Stimulated activated CD8-positive, alpha-beta memory T cell treated with anti-CD3 and anti-CD28 coated beads, Interleukin-4, amount 100 ng/mL, for 1 hour (primary cell): ENCODE measurements at places on chromosomes 12 and 14.

- DNase-seq, result peak; percentile 58
These were observed 14.2 kb upstream of the CALM1 start for GRCh38 chr14:90382491-90383125.

DNA sequence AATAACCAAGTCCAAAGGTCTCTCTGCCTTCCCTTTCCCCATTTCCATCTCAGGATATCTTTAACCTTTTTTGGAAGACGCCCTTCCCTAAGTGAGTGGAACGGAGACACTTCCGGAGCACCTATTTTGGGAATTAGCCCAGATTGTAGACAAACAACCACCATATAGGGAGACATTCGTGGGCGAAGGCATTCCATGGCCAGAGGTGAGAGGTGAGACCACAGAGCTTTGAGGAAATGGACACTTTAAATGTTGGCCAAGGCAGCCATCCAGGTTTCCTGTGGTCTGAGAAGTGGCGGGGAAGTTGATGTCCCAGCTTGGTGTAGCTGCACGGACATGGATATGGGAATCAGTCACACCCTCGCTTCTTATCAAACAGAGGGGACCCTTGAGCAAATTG, 69.4 kb upstream of the BDKRB2 start:
- DNase-seq, result no peak

DNA sequence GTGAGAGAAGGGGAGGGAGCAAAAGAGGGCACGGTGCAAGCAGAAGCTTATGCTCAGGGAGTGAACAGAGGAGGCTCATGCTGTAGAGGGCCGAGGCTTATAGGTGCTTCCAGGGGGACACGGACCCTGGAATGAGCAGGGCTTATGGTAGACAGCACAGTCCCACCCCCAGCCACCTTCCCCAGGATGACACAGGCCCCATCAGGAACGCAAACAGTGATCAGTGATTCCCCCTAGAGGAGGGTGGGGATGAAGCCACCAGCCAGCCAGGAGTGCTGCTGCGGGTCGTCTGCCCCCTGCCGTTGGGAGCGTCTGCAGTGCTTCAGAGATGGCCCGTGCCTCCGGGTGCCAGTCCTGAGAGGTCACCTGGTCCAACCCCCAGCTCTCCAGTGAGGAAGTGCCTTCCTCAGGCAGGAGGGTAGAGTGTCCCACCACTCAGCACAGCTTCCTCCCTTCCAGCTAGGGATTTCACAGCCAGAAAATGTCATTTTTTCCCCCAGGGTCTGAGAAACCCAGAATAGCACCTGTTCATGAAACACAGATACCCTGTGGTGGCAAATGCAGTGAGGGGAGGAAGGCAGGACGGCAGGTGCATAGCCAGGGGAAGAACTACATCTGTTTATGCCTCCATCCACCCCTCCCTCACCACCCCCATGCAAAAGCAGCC, 60.7 kb downstream of the SLC6A12 start:
- DNase-seq, result peak; percentile 9

DNA sequence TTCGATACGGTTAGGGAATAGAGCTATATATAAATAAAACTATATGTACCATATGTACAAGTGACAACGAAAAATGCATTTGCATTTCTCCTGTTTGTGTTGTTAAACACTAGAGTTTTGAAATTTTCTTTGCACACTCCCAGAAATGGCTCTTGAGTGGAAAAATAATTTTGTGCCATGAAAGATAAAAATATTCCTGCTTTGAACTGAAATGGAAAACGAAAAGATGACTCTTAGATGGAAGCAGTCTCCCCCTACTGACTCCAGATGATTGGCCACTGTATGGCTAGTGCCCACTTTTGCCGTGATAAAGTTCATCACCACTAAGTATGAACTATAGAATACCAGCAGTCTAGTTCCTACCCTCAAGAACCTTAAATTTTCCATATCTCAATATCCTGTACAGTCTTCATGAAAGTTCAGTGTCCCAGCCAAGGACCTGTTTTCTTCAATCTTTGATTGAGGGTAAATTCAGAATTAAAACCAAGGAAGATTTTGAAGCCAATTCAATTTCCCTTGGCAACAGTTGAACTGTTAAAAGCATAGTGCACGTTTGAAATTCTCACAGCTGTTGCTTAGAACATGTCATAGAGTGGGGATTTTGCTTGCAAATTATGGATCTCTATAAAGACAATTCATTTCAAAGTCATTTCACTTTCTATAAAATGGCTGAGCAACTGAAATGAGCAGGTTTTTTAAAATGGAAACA, 1.6 kb upstream of the PPP2R5E start:
- no peak for DNase-seq

GRCh38 chr12:114090211-114090610, 124.1 kb upstream of the RBM19 start:
- no peak for DNase-seq

DNA sequence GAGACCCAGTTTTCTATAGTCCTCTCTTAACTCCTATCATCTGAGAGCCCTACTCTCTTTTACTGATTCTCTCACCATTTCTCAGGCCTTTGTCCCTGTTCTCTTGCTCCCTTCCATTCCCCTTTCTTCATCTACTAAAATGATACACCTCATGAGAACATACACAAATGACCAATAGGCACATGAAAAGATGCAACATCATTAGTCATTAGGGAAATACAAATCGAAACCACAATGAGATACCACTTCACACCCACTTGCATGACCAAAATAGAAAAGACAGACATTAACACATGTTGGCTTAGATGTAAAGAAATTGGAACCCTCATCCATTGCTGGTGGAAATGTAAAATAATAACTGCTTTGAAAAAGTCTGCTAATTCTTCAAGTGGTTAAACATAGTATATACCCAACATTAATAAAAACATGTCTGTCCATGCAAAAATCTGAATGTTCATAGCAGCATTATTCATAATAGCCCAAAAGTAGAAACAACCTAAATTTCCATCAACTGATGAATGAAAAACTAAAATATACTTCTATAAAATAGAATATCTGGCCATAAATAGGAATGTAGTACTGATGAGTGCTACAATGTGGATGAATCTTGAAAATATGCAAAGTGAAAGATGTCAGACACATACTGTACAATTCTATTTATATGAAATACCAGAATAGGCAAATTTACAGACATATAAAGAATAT, 66.0 kb downstream of the DENND5B start:
- no peak for DNase-seq

GRCh38 chr14:81170829-81171195, 49.9 kb downstream of the GTF2A1 start:
- no peak for DNase-seq

DNA sequence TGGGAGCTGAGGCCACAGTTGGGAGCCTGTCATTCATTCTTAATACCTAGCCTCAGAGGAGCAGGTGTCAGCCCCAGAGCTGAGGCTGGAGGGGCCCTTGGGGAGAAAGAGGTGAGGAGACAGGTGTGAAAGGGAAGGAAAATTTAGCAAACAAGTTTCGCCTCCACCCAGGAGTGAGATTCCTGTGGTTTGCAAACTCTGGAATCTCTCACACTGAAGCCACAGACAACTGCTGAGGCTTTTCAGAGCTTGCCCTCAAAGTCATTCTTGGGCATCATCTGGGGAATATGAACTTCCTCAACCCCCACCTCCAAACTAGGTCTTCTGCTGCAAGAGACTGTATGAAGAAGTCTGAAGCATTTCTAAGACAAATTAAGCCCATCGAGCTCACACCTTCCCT, 589.5 kb upstream of the TBX3 start:
- no peak for DNase-seq

- DNase-seq, result peak; percentile 22
These were observed 114.8 kb downstream of the PLXNC1 start for GRCh38 chr12:94263011-94263811.

DNA sequence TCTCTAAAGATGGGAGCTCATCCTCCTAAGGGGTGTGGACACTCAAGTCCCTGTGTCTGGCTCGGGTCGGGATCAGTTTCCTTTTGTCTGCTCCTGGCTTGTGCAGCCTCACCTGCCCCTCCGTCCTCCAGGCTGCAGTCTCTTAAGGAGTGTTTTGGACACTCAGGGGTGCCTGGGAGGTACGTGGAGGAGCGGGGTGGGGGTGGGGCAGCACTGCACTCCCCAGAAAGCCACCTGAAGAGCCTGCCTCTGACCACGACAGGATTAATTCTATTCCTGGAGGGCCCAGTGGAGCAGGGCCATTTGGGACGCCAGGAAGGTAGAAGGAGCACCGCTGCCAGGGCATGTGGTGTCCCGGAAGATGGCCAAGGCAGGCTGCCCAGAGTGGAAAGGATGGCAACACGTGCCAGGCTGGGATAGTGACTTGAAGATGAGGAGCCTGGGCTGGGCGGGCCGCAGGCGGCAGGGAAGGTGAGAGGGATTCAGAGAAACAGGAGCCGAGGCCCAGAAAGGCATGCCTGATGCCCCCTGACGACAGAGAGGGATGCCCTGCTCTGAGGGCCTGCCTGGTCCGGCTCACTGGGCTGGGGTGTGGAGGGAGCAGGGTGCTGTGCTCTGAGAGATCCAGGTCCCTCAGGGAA, 14.8 kb upstream of the LRTM2 start:
- no peak for DNase-seq

DNA sequence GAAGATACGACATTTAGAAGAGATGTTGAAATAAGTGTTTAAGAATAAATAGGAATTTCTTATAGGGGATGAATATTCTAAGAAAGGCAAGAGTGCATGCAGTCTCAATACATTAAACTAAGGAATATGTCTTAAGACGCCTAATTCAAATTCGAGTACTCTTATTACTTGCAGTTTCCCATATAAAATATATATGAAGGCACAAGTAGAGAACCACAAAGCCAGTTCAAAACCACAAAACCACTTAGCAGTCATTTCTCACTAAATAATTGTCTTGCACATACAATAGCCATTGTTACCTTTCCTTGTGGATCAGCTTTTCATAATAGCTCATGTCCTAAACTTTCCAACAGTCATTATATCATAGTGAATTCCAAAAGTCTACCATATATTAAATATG, 91.0 kb upstream of the MON2 start:
- no peak for DNase-seq

GRCh38 chr14:20657216-20658211, 16.0 kb upstream of the OR6S1 start:
- no peak for DNase-seq

DNA sequence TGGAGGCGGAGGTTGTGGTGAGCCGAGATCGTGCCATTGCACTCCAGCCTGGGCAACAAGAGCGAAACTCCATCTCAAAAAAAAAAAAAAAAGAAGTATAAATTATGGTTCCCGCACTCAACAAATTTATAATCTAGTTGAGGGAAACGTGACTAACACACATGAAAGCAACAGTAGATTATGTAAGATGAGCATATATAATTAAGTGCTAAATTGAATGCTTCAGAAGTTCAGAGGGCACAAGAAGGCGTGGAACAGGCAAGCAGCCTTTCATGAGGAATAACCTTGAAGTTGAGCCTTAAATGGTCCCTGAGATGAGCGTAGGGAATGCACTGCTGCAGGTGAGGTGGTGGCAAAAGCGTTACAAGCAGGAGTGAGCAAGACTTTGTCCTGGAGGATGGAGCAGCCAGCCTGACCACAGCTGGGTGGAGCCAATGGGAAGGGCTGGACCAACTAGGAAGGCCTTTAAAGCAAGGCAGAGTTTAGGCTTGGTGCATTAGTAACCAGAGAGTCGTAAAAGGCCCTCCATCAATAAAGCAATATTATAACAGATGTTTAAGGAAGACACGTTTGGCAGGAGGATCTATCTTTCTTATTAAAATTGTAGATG, 30.6 kb upstream of the TUBA1A start:
- DNase-seq, result no peak

DNA sequence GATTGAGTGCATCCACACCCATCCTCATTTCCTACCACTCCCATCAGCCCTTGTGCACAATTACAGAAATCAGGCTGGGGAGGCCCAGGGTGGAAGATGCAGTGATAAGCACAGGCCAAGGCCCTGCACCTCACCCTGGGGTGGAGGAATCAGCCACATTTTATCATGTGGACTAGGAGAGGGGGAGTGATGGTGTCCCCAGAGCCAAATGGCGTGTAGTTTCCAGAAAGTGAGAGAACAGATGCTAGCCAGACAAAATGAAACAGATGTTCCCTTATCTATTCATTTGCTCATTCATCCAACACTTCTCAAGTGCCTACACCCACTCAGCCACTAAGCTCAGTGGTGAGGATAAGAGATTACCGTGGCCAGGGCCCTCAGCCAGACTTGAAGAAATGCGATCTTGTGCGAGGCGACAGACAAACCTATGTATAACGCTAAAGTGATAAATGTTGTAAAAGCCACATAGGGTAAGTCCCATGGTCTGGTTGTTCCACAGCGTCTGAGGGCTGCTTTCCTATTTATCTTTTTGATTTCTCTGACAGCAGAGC, 93.6 kb downstream of the STAB2 start:
- DNase-seq, result no peak

GRCh38 chr12:114661245-114661644, 22.7 kb downstream of the TBX3 start:
- DNase-seq, result no peak

- no peak for DNase-seq
These were observed 12.3 kb downstream of the ABCD4 start for GRCh38 chr14:74290415-74290814.

GRCh38 chr12:108410689-108411088, 71.6 kb upstream of the CMKLR1 start:
- no peak for DNase-seq

- no peak for DNase-seq
These were observed at the start of gene KRT80 for GRCh38 chr12:52191841-52192791. KRT80 (minus strand) TSS chr12:52192014; CDS start chr12:52191902, 112 bp downstream.

DNA sequence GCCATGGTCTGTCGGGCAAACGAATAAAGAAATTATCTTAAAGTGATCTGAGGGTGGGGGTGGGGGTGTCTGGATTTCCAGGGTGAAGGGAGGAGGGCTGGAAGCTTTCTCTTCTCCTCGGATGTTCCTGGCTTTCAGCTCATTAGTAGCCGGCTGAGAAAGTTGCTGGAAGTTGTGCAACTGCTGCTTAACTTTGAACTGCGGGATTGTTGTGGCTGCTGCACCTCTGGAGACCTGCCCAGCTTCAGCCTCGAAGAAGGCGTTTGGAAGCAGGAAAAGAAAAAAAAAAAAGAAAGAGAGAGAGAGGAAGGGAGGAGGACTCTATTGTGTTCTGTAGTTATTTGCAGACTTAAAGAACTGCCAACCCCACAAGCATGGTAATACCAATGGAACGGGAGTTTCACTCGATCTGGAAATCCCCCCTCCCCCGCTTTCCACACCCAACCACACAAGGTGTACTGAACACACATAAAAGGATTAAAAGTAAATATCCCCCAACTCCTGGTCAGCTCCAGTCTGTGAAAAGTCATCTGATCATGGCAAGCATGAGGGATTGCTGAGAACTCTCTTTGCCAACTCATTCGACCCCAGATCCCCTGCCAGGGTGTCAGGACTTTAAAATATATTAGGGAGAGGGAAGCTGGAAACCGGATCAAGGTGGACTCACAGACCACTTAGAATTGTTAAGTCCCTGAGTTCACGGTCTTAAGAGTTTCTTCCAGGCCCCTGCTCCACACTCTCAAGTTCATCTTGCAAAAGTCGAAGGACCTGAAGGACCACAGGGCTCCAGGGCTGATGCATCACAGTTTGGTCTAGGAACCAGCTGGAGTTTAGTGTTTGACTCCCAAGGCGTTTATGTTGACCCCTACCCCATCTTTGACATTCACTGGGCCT, at the start of gene RASSF9:
TSS of gene RASSF9 (minus strand) at position 213 of the 894 bp plus-strand sequence. CDS start at position 5, 208 bp downstream.
- no peak for DNase-seq
